ENCODE measurements at places on chromosomes 16 and 17.

DNA sequence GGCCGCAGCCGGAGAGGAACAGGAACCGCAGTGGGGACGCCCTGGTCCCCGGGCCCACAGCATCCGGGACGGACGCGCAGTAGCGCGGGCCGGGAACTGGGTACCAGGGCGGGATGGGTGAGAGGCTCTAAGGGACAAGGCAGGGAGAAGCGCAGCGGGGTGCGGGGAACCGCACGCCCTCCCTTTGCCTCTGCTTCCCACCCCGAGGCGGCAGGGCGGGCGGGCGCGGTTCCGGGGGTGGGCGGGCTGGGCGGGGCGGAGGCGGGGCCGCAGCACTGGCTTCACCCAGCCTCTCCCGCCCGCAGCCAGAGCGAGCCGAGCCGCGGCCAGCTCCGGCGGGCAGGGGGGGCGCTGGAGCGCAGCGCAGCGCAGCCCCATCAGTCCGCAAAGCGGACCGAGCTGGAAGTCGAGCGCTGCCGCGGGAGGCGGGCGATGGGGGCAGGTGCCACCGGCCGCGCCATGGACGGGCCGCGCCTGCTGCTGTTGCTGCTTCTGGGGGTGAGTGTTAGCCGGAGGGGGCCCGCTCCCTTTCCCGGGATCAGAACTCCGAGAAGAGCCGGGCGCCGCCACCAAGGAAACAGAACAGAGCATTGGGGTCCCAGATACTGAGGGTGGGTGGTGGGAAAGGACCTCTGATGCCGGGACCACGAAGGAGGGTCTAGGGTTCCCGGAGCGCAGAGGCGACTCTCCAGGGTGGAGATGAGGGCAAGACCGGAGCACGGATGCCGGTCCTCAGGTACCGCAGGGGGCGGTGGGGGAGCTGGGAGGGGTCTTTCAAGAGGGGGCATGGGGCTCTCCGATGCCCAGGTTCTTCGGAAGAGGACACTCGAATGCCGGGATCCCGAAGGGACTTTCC lies at the start of gene NGFR:
TSS of gene NGFR (plus strand) at position 308 of the 856 bp plus-strand sequence. CDS start at position 433, 125 bp downstream.
- peak; percentile 62 for DNase-seq

GRCh38 chr17:34318474-34318873 lies 761 bp upstream of the CCL8 start:
- DNase-seq = no peak

DNA sequence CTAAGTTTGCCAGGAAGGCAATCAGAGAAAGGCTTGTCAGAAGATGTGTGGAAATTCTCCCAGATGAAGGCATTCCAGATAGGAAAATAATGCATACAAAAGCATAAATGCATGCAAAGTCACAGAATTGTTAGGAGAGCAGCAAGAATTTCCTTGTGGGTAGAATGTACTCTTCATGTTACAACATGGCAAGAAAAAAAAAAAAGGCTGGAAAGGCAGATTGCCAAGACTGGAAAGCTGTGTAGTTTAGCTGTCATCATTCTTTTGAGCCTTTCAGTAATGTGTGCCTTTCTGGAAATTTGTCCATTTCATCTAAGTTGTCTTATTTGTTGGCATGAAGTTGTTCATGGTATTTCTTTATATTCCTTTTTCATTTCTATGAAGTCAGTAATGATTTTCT lies 71.0 kb upstream of the EFCAB3 start:
- no peak for DNase-seq

GRCh38 chr16:7967996-7968509 lies 622.3 kb downstream of the TMEM114 start:
- no peak for DNase-seq

DNA sequence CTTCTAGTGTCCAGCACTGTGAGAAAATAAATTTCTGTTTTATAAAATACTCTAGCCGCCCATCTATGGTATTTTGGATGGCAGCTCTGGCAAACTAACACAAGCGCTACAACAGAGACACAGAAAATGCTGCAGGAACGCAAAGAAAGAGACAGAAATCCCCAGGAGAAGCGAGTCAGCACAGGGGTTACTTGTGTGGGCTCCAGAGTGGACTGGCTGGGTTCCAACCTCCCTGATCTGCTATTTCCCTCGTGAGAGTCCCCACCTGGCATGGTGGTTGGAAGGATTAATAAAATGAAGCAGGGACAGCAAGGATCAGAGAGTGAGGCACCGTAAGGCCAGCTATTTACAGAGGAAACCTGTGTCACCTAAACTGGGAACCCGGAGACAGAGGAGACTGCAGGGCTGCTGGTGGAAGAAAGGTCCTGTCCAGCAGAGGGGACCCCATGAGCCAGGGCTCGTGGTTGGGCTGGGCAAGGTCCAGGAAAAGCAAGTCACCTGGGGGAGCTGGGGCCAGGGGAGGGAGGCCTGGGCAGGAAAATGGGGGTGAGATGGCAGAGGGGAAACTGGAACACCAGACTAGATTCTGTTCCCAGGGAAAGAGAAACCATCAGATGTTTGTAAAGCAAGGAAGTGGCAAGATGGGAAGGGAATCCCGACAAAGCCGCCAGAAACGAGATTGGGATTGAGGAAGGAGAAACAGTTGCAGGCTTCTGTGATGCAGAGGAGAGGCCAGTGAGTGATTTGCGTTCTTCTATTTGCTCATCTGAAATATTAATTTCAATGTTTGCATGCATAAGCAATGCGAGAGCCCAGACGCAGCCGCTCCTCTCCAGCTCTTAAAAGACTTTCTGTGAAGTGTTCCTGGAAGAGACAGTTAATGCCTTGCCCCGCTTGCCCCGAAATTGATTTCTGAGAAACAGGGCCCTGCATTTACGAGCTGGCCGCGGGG lies 63.0 kb upstream of the TEKT3 start:
- DNase-seq = peak; percentile 69

- no peak for DNase-seq
Measured at GRCh38 chr17:69454051-69454450, 39.6 kb downstream of the MAP2K6 start.

GRCh38 chr17:79155701-79156100 lies 81.1 kb downstream of the ENGASE start:
- DNase-seq = no peak

DNA sequence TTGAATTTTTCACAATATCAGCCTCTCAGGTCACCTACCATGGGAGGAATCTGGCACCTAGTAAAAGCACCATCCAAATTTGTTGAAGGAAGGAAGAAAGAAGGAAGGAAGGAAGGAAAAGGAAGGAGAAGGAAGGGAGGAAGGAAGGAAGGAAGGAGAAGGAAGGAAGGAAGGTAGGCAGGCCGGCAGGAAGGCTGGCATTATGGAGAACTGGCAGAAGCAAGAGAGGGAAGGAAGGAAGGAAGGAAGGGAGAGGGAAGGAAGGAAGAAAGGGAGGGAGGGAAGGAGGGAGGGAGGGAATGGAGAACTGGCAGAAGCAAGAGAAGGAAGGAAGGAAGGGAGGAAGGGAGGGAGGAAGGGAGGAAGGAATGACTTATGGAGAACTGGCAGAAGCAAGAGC lies 24.3 kb downstream of the WSCD1 start:
- DNase-seq = no peak

- DNase-seq = no peak
Measured at GRCh38 chr17:49409066-49409465, 5.6 kb downstream of the PHB1 start.

DNA sequence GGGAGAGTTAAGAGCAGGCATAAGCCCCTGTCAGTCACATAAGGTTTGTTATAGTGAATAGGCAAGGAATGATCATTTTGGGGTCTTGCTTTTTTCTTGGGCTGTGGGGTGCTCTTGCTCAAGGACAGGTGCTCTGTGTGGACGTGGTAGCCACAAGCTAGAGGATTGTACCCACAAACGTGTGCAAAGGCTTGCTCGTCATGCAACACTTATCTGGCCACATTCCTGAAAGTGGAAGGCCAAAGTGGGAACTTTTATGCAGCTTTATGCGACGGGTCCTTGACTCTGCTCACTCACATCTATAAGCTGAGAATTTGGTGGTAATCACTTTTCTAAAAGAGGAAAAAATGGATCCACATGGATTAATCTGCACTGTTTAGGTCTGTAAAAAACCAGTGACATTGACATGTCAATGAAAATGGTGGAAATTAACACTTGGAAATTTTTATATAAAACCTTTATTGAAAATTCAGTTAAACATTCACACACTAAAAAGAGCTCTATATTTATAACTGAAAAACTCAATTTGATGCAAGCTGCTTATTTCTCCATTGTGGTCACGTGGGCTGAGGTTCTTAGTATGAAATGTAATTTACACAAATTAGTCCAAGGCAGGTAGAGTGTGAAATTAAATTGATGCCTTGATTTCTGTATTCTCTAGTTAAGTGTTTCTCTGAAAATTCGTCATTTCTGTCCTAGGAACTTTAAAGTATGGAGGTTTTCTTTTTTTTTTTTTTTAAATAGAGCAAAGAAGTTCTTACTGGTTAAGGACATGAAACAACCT lies 162.3 kb downstream of the MSI2 start:
- no peak for DNase-seq

DNA sequence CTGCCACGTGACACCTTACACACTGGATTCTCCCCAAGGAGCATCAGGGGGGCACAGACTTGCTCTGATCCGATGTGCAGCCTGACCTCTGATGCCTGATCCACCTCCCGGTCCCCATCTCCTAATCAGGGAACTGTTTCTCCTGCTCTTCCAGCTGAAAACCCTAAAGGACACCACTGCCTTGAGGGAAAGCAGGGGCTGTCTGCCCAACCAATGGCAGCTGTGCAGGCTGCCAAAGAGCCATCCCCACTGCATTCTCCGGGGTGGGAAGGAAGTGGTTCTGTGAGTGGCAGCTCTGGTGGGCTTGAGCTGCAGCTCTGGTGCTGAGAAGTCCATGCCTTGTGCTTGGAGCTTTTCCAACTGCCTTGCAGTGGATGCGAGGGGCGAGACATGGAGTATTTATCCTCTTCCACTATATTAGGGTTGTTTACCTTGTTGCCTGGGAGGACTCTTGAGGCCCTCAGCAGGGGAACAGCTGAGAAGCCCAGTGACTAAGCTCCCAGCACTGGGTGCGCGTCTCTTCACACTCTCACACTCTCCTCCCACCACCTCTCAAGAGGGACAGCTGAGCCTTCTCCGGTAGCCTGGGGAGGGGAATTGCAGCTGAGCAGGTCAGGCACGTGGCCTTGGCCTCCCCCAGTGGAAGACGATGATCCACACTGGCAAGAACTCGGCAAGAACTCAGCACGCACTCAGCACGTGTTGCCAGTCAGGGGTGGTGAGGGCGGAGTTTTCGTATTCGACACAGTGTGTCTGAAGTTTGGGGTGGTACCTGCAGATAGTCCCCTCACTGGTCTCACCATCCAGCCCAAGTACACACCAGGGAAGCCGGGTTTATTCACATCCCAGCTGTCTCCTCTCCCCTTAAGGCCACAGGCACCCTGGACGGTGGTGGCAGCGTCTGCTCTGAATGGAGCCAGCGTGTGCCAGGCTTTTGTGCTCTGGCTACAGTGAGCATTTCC lies 21.1 kb upstream of the SPATA32 start:
- DNase-seq = peak; percentile 100

GRCh38 chr17:35666967-35667532 lies 64.4 kb upstream of the RASL10B start:
- DNase-seq = no peak

DNA sequence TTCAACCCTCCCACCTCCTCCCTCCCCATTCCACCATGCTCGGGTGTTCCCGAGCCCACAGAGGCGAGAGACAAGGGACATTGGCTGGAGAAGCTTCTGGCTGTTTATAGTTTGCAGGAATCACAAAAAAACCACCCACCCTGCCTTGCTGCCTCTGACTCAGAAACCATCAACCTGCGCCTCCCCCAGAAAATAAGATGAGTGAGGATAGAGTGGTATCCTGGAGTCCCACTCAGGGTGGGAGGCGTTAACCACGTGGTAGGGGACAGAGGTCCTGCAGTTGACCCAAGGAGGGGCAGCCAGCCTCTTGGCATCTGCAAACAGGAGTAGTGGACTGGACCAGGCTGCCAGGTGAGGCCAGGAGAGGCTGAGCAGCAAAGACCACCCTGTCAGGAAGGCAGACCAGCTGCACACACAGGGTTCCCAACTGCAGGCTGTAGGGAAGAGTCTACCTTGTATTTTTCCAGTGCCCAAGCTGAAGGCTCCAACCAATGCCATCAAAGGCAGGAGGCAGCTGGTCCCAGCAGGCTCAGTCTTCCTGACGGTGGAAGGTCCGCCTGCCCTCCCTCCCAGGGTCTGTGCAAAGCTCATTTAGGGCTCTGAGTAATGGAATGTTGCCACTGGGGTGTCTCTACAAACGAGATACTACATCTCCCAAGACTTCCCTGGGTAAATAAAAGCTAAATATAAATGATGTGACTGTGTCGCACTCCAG lies 201.5 kb upstream of the TNRC6C start:
- no peak for DNase-seq

- DNase-seq = no peak
Measured at GRCh38 chr17:56142781-56143180, 10.5 kb upstream of the ANKFN1 start.

DNA sequence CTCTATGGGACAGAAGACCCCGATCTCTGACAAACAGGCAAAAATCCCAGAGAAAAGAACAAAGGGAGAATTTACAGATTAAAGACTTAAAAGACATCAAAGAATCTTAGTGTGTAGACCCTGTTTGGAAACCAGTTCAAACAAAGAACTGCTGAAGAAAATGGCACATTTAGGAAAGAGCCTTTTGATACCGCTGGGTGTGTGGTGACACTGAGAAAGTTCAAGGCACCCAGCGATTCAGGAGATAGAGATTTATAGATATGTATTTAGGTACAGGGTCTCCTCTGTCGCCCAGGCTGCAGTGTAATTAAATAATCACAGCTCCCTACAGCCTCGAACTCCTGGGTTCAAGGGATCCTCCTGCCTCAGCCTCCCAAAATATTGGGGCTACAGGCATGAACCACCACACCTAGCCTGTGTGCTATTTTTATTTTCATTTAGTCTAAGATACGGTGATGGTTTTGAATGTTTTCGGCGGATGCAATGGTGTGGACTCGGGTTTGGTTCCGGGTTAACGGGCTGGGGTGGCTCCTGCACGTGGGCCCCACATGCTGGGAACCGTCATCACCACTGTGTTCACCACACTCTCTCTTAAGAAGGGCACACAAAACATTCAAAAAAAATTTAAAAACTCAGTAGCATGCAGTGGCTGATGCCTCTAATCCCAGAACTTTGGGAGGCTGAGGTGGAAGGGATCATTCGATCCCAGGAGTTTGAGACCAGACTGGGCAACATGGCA lies 114.0 kb downstream of the ZNF778 start:
- DNase-seq = no peak
